ENCODE measurements at places on chromosomes 12 and 14.

GRCh38 chr12:22160396-22161003, 114.5 kb downstream of the CMAS start:
- no peak for DNase-seq

GRCh38 chr12:117049295-117049694, 49.9 kb downstream of the TESC start:
- DNase-seq: no peak

- DNase-seq: no peak
Observed at GRCh38 chr12:126493366-126494108, 1428.3 kb downstream of the AACS start.

GRCh38 chr12:111444314-111444924, 38.7 kb downstream of the SH2B3 start:
- DNase-seq: no peak

GRCh38 chr14:101865288-101865687, 99.1 kb upstream of the DYNC1H1 start:
- no peak for DNase-seq

- DNase-seq: no peak
Observed at GRCh38 chr14:104072586-104072985, 12.9 kb upstream of the ASPG start.

GRCh38 chr12:53232646-53233461, 845 bp upstream of the RARG start:
- peak; percentile 47 for DNase-seq

GRCh38 chr14:90487031-90487430, 90.2 kb downstream of the CALM1 start:
- no peak for DNase-seq

DNA sequence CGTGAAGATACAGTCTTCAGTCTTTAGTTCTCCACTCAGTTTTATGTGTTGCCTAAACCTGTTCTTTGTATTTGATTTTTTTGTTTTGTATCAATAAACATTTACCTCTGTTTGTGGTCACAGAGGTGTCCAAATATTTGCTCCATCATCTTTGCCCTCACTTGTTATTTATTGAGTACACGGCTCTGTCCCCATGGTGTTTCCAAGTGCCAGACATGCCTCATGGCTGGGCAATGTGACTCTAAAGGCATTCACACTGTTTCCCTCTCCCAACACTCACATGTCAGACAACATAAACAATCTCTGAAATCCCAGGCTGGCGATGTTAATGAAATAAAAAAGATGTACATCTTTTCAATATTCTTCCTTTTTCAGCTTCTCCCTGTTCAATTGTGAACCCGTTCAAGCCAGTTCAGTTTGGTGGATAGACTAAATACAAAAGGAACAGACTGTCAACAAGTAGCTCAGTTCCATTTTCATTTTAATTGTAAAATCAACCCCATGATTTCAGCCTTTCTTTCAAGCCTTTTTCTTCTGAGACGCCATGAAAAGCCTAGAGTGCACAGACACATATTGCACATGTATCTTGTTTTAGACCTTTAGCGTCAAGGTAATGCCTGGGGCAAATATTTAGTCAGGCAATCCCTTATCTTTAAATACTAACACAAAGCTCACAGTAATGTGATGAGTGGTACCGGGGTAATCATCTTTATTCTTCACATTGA, 680.7 kb downstream of the GALC start:
- DNase-seq: no peak

DNA sequence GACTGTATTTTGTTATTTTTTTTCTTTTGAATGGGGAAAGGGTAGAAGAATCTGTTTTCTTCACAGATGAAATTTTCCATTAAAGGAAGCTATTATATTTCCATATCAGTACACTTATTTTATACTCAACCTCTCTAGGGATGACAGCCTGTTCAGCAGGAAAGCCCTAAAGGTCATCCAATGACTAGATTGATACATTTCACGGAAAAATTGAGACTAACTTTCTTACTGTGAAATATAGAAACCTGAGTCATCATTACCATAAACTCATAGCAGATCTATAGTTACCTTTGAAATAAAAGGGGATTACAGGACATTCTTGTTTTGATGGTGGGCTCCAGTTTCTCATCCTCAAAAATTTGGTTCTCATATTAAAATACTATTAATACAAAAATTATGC, 36.1 kb upstream of the PTCSC3 start:
- DNase-seq: no peak

DNA sequence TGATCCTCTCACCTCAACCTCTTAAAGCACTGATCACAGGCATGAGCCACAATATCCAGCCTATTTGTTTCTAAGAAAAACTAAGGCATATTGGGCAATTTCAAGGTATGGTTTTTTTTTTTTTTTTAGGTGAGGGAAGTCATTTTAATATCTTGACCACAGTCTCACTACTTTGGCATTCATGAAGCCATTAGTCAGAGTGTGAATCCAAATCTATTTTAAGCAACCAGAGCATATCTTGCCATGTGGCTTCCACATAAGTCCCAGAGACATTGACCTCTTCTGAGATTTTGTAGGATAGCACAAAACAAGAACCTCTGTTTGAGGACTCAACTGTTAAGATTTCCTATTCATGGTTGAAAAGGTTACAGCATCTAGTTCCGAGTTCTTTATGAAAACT, 130.3 kb upstream of the RBM19 start:
- peak; percentile 24 for DNase-seq

- DNase-seq: no peak
Observed at GRCh38 chr14:105153331-105153731, 15.2 kb downstream of the JAG2 start.

- DNase-seq: no peak
Observed at GRCh38 chr14:90387206-90387760, 9.5 kb upstream of the CALM1 start.

GRCh38 chr14:58751788-58752187, 114.0 kb downstream of the DACT1 start:
- no peak for DNase-seq

DNA sequence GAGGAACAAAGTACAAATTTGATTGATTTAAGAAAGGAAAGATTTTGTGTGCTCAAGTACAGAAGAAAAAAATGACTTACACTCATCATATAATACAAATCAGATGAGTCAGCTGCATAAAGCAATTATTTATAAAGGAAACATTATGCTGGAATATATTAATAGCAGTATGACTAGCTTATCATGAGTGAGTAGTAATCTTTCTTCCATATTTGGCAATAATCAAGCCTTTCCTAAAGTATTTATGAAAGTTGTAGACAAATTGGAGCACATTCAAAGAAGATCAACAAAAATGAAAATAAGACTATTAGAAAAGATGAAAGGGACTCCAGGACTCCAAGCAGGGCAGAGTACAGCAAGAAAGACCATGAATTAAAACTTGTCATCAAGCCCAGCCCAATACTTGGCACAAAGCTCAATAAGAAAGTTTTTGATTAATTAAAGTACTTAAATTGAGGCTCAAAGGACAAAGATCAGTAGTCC, 32.8 kb downstream of the CCER1 start:
- DNase-seq: peak; percentile 26

DNA sequence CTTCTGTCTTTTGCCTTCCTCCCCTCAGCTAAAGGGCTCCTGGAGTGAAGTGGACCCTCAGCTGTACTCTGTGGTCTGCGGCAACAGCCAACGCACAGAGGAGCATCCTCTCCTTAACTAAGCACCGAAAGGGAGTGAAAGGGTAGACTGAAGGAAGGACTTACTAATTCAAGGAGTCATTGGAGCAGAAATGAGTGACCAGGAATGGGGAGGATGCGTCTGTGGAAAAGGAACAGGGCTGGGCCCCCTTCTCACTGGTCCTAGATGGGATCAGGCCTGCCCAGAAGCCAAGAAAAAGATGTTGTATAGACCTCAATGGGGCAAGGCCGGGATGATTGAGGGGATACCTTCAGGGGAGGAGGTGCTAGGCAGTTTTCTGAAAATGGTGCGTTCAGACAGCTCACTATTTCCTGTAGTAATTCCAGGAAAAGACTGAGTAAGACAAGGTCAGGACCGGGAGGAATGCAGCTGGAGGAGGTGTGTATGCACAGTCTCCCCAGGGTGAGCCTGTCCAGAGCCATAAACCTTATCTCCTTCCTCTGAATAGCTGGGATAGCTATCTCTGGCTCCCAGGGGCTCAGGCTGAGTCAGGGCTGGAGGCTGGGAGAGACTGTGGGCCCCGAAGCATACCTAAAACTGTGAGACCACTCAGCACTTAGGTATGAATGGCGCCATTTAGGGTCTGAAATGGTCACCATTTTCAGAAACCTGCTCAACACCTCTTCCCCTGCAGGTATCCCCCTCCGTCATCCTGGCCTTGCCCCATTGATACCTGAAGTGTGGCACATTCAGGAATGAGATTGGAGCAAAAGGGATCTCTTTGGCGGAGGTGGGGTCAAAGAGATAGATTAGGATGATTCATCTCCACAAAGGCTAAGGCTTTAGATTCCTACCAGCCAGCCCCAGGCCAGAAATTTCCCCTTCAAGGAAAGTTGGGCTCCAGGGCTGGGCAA, 20.2 kb upstream of the KRT8 start:
- DNase-seq: peak; percentile 96

- DNase-seq: peak; percentile 6
Observed at GRCh38 chr12:42145552-42146215, 1.0 kb upstream of the GXYLT1 start.

GRCh38 chr12:76042147-76042546, 10.6 kb upstream of the PHLDA1 start:
- DNase-seq: no peak

DNA sequence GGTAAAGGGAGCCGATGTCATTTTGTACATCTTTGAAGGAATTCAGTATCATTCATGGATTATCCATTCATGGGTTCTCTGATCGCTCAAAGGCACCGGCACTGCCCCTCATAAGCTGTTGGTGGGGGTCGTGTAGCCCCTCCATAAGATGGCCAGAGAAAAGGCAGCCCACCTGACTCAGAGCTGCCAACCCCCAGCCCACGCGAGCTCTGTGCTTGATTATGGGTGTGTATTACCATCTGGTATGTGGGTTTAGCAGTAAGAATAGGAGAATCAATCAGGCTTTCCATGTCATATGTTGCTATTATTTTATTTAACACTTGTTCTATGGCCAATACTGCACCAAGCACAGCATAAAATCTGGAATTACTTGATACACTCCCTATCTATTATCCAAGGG, 32.1 kb upstream of the AMIGO2 start:
- no peak for DNase-seq

GRCh38 chr14:39680777-39681176, 248.5 kb upstream of the FBXO33 start:
- no peak for DNase-seq

DNA sequence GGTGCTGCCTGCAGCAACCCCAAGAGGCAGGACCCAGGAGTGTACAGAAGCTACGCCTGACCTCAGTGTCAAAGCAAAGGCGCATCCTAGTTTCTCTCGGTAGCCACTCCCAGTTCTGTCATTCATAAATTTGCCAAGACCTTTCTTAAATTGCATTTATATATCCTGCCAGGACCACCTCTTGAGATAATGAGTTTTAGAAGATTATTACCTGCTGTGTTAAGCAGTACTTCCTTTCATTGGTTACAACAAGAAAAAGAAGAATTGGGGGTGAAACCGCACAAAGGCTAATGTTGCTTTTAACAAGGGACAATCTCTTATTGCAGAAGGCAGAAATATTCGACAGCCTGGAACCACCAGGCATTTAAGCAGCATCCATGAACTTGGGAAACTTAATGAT, 57.8 kb downstream of the CIT start:
- DNase-seq: no peak

DNA sequence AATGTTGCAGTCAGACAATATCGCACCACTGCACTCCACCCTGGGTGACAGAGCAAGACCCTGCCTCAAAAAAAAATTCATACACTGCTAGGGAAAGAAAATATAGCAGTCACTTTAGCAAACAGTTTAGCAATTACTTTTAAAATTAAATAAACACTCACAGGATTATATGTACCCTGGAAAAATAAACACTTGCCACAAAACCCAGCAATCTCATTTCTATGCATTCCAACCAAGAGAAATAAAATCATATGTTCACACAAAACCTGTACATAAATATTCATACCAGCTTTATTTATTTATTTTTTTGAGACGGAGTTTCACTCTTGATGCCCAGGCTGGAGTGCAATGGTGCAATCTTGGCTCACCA, 20.2 kb downstream of the ATXN2 start:
- no peak for DNase-seq

DNA sequence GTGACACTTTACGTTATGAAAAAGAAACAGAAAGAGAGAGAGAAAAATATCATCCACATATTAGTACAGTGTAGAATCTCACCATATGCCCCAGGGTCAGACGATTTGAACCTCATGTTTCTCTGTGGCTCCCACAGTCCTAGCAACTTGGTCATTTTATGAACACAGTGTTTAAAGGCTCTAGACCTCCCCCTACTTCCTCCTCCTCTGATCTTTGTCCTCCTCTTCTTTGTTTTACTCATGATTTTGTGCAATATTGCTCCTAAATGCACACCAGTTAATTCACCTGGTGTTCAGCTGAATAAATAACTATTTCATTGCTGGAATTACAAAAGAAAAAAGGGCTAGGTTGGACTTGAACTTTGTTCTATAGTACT, 18.2 kb downstream of the GLT1D1 start:
- DNase-seq: no peak

GRCh38 chr14:34439090-34439489, 22.9 kb downstream of the SPTSSA start:
- DNase-seq: no peak

GRCh38 chr12:78746001-78746400, 118.6 kb upstream of the SYT1 start:
- no peak for DNase-seq
